CD4-positive, alpha-beta T cell treated with Interleukin-4 for 1 hour (primary cell): ENCODE measurements at places on chromosomes 2 and 18.

DNA sequence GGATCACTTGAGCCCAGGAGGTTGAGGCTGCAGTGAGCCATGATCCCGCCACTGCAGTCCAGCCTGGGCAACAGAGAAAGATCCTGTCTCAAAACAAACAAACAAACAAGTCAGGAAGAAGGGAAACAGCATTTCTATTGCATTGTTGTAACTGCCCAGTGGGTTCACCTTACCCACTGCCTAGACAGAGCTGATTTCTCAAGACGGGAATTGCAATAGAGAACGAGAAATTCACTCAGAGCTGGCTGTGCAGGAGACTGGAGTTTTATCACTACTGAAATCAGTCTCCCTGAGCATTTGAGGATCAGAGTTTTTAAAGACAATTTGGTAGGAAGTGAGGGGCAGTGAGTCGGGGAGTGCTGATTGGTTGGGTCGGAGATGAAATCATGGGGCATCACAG is 24.2 kb upstream of the RTTN start:
- no peak for DNase-seq

- DNase-seq, result no peak
Measured at GRCh38 chr2:180463608-180464007, 456.5 kb upstream of the CWC22 start.

GRCh38 chr2:236774171-236774570 is 204.5 kb downstream of the ACKR3 start:
- no peak for DNase-seq

- DNase-seq, result no peak
Measured at GRCh38 chr2:48328942-48329723, 200.8 kb upstream of the STON1 start.

DNA sequence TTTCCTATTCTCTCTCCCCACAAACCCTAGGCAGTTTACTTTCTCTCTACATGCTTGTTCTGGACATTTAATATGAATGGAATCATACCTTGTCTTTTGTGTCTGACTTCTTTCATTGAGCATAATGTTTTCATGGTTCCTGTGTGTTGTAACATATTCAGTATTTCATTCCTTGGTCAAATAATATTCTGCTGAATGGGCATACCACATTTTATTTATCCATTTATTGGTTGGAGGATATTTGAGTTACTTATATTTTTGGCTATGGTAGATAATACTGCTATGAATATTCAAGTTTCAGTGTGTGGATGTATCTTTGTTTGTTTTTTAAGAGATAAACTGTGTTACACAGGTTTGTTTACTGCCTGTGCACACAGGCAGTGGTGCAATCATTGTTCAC is 9.0 kb downstream of the TWSG1 start:
- no peak for DNase-seq

GRCh38 chr2:223053484-223054192 is 1.6 kb downstream of the KCNE4 start:
- no peak for DNase-seq

GRCh38 chr18:33755931-33756560 is 178.0 kb downstream of the ASXL3 start:
- DNase-seq, result no peak

GRCh38 chr18:7303316-7304060 is 72.6 kb downstream of the LRRC30 start:
- no peak for DNase-seq

DNA sequence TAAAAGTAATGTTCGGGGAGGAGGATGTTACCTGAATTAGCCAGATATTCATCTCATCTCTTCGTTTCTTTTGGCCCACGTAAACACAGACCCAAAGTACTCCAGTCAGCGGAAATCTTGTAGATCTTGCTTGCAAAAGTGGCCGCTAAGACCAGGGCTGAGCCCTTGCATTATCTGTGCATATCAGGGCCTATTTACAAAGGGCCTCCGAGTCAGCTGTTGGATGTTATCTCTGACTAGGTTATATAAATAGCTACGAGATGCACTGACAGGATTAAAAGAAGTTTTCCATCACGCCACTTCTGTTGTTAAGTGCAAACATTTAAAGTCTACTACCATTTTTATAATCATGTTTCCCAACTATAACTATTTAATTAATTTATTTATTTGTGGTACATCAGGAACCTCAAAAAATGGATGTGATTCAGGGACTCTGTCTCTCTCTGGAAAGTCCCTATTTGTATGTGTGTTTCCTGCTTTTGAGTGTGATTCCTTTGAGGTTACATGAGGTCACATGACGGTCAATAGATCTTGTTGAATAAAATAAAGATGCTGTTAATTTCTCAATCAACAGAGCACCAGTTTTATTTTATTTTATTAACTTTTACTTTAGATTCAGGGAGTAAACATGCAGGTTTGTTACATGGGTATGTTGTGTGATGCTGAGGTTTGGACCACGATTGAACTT is 46.8 kb upstream of the MBOAT2 start:
- no peak for DNase-seq

- DNase-seq, result no peak
Measured at GRCh38 chr18:61653823-61654551, 238.8 kb downstream of the RNF152 start.

DNA sequence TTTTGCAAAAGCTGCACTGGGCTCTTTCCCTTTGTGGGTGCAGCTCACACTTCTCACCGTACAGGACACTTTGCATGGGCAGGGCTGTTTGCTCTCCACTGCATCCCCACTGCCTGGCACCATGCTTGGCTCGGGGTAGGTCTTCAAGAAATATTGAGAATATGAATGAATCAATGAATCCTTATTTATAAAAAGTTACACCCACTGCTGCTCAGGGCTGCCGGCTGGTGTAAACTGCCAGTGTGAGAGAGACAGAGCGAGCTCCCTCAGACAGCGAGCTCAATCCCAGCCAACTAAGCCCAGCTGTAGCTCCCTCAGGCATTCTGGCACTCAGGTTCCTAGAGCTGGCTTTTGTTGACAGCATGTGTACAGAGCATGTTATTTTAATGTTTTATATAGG is 3.4 kb downstream of the TMEM185B start:
- no peak for DNase-seq

GRCh38 chr2:171308280-171309054 is 125.3 kb downstream of the METTL8 start:
- DNase-seq, result no peak

DNA sequence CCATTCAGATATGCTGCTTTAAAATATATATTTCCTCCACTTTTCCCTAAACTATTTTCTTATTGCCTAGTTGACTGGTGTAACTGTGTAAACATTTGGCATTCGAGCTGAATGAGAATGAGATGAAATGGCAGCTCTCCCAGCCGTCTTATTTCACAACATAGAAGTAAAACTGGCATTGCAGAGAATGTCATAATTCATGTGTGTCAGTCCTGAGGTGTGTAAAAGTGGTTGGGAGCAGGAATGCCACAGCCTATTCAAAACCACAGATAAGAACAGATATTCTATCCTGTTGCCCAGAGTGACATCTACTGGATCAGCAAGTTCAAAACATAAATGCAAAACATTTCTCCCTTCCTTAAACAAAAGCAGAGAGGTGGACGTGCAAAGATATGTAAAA is 565.5 kb upstream of the CHAC2 start:
- no peak for DNase-seq

DNA sequence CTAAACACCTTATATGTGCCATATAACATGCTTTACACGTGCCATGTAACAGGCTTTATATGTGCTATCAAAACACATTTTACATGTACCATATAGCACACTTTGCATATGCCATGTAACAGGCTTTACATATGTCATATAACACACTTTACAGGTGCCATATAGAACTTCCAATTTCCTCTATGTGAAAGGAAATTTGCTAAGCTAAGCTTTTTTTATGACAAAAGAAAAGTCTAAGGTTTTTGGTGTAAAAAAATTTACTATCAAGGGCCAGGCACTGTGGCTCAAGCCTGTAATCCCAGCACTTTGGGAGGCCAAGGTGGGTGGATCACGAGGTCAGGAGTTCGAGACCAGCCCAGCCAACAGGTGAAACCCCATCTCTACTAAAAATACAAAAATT is 136.5 kb downstream of the AKAIN1 start:
- DNase-seq, result no peak

GRCh38 chr18:9081940-9082339 is 20.6 kb upstream of the NDUFV2 start:
- peak; percentile 56 for DNase-seq

DNA sequence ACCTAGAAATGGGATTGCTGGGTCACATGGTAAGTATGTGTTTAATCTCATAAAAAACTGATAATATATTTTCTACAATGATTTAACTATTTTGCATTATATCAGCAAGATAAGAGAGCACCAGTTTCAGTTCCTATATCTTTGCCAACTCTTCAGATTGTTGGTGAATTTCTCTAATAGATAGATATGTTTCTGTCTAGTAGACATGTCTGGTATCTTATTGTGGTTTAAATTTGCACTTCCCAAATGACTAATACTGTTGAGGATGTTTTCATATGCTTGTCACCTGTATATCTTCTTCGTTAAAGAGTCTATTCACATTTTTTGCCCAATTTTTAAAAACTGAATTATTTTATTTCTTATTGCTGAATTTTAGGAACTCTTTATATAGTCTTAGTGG is 113.8 kb upstream of the UXS1 start:
- no peak for DNase-seq

- no peak for DNase-seq
Measured at GRCh38 chr2:209499069-209499468, 75.2 kb downstream of the MAP2 start.

- no peak for DNase-seq
Measured at GRCh38 chr2:19319064-19319463, 39.4 kb downstream of the OSR1 start.

- no peak for DNase-seq
Measured at GRCh38 chr2:180374502-180375281, 367.6 kb upstream of the CWC22 start.

- no peak for DNase-seq
Measured at GRCh38 chr2:143422681-143423080, 293.5 kb downstream of the ARHGAP15 start.

DNA sequence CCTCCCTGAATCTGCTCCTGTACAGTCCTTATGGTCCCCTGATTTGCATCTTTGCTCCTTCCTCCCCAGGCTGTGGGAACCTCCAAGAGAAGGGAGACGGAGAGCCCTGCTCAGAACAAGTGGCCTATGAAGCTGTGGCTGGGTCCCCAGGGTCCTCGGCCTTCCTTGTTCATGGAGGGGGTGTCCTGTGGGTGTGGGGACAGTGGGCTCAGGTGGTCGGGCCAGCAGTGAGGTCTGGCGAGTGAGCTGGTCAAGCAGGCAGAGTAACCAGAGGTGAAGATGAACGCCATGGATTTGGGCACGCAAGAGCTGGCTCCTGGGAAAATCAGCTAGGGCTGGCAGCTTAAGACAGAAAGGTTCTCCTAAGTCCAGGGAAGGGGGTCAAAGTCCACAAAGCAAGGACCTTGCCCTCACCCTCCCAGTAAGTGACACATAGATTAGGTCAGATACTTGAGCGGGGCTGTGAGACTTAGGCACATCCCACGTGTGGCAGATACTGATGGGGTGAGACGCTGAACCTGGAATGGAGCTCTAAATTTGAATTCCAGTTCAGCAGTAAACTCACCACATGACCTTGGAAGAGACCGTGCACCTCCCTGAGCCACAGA is 24.8 kb downstream of the GNLY start:
- no peak for DNase-seq

DNA sequence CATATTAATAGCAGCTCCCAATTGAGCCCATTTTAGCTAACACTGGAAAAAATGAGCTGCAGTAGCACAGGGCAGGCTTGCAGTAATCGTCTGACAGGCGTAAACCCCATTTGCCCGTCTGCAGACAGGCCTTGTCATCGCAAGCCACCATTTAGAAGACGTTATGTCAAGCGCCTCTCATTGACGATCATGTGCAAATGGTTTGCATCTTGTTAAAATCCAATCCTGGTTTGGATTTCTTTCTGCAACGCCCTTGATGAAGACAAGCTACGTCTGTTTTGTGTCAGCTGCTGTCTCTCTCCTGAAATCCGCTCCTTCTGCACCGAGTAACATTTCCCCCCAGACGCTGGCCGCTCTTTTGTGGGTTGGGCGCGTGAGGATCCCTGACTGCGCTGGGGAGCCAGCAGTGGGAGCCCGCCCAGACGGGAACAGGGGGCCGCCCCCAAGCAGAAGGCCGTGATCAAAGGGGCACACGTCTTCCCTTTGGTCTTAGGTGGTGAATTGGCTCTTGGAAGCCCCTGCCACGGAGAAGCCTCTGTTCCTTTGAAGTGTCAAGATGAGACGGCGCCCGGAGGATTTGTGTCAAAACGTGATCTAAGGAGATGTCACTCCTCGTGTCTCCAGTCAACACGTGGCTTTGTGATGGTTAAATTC is 84.2 kb upstream of the GPC1 start:
- no peak for DNase-seq

DNA sequence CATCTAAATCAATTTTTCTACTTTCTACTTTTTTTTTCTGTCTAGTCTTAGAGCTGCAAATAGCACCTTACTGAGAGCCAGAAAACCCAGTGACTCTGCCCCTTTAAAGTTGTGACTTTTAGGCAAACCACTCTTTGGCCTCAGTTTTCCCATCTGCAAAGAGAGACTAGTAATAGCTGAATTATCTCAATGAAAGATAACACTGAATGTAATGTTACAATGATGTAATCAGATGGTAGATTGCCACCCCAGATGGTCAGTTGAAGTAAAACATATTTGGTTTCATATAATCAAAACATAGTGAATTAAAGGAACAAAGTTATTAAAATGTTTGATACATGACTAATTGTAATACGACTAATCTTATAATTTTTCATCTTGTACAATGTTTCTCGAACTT is 5.0 kb upstream of the APCDD1 start:
- DNase-seq, result no peak

DNA sequence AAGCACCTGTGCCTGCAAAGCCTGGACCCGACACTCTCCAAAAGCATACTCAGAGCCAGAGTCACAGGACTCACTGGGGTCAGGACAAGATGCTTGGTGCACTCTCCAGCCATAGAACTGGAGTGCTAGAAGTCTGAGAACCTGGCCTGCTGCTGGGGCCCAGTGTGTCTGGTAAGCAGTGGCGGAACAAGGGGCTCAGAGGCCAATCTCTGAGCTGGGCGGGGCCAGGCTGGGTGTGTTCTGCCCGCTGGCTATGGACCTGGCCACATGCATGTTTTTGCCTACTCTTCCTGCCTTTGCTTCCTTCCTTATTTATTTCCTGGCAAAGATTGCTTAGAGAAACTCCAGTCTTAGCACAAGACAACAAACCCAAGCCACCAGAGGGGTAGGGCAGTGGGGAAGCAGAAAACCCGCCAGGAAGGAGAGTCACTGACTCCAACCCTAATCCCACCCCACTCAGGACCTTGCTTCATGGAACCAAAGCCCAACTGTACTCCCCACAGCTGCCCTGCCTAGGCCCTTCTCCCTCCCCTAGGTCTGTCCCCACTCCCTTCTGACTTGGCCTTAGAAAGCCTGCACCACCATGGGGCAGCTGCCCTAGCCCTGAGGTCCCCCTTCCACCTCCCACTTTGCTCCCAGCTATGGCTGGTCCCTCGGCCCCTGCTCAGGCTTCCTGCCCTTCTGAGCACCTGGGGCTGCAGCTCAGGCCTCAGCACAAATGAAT is 315.5 kb downstream of the CELF4 start:
- DNase-seq, result no peak

- DNase-seq, result no peak
Measured at GRCh38 chr2:85355073-85355410, 473 bp downstream of the ELMOD3 start.
